ENCODE measurements at places on chromosomes 5 and 9.
A peak's percentile ranks its signal among the peaks of the same experiment; 100 is the strongest.

DNA sequence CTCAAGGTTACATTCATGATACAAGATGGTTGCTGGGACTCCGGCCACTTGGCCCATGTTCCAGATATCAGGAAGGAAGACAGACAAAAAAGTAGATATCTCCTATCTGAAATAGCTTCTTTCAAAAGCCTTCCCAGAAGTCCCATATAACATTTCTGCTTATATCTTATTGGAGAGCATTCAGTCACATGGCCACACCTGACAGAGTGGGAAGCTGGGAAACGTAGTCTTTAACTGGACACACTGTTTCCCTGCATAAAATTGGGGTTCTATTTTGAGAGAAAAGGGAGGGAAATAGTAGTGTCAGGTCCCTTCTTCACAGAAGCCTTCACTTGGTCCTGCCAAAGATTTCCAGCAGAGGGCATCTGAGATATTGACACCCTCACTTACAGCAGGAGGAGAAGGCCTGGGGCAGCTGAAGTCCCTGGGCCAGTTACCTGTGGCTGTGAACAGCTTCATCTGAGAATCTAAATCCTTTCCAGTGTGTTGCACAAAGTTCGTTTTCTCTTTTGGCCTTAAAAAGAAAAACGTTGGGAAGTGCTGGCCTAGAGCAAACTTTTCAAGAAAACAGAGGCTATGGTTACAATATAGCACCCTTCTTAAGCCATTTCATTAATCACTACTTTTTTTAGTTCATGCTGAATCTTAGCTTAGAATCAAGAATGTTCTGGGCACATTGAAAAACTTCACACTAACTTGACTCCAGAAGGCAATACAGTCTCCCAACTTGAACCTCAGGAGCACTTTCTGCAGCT, 33.5 kb downstream of the SPEF2 start:
- ATAC-seq: peak; percentile 97

GRCh38 chr5:107724642-107725041, 53.9 kb upstream of the EFNA5 start:
- ATAC-seq: no peak

GRCh38 chr9:98375138-98375726, 119.8 kb upstream of the TBC1D2 start:
- no peak for ATAC-seq

DNA sequence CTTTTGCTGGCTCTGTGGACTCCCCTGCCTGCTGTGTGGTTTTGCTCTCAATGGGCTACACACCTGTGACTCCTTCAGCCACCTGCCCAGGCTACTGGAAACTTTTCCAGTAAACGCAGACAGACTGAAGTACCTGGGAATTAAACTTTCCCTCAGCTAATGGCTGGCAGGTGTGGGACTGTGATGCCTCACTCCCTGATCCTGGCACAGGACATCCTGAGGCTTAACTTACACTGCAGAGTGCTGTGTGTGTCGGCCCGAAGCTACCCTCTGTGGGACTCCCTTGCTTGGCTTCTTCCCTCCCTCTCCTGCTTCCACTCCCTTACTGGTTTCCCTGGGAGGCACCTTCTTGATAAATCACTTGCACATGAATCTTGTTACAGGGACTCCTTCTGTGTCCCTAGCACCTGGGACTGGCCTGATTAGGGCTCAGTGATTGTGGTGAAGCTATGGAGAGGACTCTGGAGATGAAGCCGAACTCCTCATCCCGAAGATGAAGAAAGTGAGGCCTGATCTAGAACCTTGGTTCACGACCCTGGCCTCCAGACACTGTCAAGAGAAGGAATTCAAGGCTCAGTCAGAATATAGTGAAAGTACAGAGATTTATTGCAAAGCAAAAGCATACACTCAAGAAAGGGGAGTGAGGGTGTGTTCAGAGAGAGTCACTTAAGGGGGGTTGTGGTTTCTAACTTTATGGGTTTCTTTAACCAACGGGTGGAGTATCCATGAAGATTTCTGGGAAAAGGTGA, 113.4 kb upstream of the ALDH1B1 start:
- peak; percentile 15 for ATAC-seq

- ATAC-seq: no peak
Observed at GRCh38 chr9:21683484-21684175, 118.8 kb upstream of the MTAP start.

GRCh38 chr9:124110307-124110915, 98.8 kb downstream of the LHX2 start:
- ATAC-seq: no peak

DNA sequence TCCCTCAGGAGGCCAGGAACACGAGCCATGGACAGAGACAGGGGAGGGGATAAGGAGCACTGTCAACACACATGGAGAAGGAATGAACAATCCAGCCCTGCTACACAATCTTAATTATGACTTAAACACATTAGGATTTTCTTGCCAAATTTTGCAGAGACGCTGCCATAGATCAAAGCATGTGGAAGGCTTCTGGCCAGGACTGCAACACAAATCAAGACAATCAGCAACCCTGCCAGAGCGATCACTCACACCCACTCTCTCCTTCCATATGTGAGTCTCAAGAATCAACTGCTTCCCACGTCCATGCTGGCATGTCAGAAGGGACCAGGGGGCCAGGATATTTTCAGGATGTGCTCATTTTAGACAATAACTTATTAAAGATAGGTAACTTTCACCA, 85.6 kb downstream of the ROR2 start:
- ATAC-seq: no peak
